Inflammatory macrophage treated with lipopolysaccharide for 4 hours (primary cell): ENCODE measurements at places on chromosomes 4 and X.

DNA sequence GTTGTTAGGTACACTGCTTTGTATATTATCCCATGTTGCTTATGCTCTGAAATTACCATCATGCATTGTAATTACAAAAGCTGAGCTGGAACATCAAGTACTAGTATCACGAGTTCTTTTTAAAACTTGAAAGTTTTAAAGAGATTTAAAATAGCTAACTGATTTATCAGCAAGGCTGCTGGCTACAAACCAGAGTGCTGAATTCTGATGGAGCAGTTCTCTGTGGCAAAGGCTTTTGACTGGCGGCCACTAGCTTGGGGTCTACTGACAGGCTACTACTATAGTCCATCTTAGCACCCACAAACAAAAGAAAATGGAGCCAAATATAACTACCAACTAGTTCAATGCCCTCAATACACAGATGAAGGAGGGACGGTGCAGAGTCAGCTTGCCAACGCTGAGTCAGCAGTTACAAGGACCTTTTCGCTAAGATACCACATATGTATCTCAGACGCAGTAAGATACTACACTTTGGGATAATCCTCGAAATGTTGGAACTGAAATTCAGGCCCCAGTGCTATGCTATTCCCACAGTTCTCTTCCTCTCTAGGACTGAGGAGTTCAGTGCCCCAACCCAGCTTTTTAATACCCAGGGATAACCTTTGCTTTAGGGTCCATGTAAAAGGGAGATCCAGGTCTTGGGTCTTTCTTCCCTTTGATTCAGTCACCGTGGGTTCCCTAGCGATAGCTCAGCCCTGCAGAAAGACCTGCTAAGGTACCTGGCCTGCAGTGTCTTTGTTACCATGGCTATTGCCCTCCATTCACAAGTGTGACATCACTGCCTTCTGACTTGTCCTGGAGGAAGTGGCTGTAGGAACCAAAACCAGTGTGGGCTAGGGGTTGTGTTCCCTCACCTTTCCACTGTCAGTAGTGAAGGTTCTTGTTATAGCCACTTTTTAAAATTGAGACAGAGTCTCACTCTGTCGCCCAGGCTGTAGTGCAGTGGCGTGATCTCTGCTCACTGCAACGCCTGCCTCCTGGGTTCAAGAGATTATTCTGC lies 22.8 kb downstream of the MFAP3L start:
- peak; percentile 10 for DNase-seq

DNA sequence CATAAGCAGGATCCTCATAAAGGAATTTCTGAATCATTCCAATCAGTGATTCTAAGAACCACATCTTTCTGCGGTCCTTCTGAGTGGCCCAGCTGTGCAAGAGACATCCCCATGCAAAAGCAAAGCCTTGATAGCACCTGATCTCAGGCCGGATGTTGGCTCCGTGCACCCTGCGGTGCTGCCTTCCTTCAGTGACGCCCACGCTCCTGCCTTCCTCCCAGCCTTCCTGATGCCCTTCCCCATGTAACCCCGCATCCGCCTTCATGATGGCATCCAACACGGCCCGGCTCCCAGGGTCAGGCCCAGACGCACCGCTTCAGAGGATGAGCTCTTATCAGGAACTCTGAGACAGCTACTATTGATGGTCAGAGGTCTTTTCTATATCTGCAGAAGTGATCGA lies 20.4 kb upstream of the CYP4V2 start:
- DNase-seq = no peak

GRCh38 chr4:92566269-92566668 lies 262.5 kb downstream of the GRID2 start:
- DNase-seq = no peak

- peak; percentile 6 for DNase-seq
Measured at GRCh38 chr4:23717528-23718248, 172.2 kb downstream of the PPARGC1A start.

DNA sequence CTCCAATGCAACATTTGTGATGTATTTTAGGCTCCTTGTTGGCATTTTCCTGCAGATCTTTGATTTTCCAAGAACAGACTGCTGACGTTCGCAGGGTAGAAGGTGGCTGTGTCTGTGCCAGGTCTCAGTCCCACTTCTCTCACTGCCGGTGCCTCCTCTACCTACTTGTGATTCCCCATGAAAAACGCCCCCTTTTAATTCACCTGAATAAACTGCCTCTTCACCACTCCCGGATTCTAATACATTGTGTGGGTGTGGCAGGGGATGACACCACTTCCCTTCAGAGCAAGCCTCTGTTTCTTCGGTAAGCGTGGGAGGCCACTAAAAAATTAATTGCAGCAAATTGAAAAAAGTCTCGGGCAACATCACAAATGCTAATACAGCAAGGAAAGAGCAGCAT lies 96.1 kb upstream of the FAM9B start:
- DNase-seq = peak; percentile 15

- DNase-seq = no peak
Measured at GRCh38 chrX:35149517-35149916, 206.9 kb downstream of the FAM47B start.

GRCh38 chrX:93461060-93461459 lies 212.3 kb downstream of the NAP1L3 start:
- DNase-seq = no peak

DNA sequence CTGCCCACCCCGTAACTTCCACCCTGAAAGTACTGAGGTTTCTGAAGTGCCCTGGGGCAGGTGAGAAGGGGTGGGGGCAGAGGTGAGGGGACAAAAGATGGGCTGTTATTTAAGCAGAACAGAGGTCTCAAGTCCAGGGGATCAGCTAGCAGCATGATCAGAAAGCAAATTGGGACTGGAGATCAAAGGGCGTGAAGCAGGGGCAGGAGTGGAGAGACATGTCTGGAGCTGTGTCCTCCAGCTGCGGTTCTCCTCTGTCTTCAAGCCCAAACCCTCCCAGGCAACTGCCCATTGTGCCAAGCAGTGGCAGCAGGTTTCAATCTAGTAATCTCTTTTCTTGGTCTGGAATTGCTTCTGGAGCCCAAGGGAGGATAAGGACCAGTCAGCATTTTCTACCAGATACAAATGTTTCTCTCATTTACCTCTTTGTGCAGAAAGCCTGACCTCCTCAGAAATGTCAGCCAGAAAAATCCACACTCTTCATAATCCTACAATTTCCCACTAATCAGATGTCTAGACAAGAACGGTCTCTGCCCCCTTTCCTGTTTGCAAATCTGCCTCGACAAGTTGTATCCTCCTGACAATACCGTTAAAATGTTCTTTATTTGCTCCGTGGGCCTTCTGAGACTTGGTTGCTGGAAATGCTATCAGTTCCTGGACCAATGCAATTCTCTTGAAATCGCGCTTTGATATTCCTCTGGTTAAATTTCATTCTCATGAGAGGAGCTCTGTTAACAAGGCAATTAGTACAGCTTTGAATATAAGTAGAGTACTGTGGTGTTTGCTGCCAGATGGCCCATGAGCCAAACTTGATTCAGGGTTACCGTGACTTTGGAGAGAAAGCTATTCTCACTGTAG lies 23.2 kb upstream of the RASL11B start:
- no peak for DNase-seq

DNA sequence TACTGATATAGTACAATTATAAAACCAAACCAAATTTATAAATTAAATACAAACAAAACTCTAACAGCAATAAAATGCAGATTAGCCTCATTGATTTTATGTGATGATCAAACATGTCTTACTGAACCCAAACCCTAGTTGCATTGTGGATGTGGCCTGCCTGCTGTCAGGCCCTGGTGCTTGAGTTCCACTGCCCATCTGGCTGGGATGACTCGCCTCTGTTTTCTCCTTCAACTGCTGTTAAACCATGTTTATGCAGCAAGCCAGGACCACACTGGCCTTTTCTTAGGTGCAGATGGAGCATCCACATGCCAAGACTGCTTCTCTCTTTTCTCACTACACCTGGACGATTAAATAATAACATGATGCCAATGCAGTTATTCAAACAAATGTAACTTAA lies 22.6 kb downstream of the NAP1L5 start:
- no peak for DNase-seq

DNA sequence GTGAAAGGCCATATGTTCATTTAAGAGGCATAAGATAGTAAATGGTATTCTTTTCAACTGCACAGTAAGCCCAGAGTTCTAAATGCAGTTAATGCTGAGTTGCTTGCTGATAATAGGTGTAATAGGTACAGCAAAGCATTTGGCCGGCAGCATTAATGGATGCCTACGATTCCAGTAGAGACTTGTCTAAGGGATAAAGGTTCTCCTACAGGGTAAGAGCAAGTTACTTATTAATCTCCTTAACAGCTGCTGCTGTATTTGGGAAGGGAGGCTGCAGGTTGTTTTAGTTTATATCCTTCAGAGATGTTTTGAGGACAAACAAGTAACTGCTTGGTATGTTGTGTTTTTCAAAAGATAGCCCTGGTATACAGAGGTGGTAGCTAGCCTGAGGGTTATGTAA lies 16.8 kb downstream of the TSPAN7 start:
- DNase-seq = no peak

- DNase-seq = peak; percentile 80
Measured at GRCh38 chrX:132692066-132692465, 203.2 kb upstream of the MBNL3 start.

- peak; percentile 62 for DNase-seq
Measured at GRCh38 chr4:173257732-173258717, 76.1 kb downstream of the HMGB2 start.
